ENCODE measurements at places on chromosomes 4 and X.

DNA sequence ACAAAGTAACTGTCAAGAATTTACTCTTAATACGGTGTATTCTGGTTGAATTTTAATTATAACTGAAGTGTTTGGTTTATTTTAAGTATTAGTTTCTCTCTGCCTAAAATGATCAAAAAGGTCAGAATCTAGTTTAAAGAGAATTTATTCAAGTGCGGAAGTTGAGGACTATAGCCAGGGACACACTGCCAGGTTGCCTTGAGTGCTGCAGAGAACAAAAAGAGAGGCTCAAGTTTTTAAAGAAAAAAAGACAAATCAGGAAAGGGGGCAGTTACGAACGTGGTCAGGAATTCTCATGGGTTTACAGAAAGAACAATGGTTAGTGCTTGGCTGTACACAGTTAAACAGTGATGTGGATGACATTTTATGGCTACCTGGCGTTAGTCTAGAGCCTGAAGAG is 81.3 kb downstream of the SNX25 start:
- DNase-seq = no peak

DNA sequence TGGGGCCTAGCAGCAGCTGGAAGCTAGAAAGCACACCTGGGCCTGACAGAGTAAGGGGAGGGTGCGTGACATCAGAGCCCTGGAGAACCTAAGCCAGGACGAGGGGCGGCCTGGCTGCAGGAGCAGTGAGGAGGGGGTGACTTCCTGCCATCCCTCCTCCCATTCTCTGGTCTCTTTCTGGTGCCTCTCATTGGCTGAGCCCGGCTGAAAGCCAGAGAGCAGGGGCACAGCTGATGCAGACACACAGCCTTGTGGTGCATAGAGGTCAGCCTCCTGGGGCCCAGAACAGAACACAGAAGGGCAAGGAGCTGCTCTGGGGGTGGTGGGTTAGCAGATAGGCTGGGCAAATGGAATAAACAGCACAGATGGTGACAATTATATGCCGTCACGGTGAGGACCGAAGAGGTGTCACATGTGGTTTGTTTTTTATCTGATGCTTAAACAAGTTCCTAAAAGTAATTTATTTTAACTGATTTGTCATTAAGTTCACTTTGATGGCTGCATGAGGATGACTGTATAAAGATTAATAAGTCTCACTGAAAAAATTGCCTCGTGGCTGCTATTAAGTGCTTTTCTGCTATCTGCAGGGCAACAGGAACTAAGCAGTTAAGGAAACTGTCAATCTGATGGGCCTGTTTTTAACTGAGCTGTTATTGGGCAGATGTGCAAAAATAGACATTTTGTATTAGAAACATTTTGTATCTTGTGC is 102.0 kb downstream of the FNIP2 start:
- DNase-seq = no peak

GRCh38 chr4:3420956-3421355 is 20.8 kb upstream of the HGFAC start:
- no peak for DNase-seq

DNA sequence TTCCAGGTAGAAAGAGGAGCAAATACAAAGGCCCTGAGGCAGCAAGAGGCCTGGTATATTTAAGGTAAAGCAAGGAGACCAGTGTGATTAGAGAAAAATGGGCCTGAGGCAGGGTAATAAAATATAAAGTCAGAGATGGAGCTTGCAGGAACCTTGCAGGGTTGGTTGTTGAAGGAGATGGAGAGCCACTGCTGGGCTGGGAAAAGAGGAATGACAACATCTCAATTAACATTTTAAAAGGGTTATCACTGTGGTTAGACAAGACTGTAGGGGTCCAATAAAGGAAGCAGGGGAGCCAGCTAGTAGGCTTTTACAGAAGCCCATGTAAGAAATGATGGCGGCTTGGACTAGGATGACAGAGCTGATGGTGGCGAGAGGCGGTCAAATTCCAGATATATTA is 205.5 kb upstream of the MBNL3 start:
- no peak for DNase-seq

DNA sequence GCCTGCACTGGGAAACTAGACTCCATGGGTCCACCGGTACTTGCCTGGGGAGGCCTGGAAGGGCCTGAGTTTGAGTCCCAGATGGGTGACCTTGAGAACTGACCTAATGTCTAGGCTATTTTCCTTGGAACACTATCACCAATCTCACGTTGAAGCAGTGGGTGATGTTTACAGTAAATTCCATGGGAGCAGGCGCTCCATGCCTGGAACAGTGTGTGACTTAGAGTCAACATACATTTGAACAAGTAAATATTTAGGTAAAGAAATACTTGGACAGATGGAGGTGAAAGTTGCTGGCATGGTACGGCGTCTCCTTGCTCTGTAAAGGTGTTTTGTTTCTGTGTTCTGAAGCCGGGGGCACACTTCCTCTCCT is 47.5 kb downstream of the TBC1D14 start:
- no peak for DNase-seq

- DNase-seq = peak; percentile 5
Measured at GRCh38 chr4:157527954-157528353, 307.4 kb downstream of the GRIA2 start.

- no peak for DNase-seq
Measured at GRCh38 chr4:89994176-89994873, 99.7 kb downstream of the MMRN1 start.

DNA sequence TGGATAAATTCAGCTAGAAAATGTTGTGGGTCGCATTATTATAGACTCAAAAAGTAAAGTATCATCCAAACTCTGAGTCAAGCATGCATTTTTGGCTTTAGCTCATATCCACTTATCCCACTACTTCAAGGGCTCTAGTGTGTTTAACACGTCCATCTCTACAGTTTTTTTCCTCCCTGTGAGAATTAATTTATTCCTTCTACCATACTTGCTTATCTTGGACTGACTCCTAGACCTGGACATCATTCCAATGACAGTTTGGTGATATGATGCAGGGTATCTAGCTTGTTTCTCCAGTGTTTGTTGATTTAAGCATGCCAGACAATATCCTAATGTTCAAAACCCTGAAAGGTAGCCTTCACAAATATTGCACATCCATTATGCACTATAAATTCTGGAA is 1037.1 kb upstream of the INTU start:
- DNase-seq = no peak

- no peak for DNase-seq
Measured at GRCh38 chr4:131316086-131316485, 1833.0 kb upstream of the PCDH10 start.

DNA sequence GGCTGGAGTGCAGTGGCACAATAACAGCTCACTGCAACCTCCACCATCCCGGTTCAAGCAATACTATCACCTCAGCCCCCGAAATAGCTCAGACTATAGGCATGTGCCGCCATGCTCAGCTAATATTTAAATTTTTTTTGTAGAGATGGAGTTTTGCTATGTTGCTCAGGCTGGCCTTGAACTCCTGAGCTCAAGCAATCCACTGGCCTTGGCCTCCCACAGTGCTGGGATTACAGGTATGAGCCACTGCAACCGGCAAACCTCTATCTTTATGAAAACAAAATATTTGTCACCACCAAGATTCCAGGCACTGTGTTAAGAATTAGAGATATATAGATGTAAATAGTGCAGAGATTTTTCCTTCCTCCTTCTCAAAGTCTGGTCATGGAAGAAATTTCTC is 232.5 kb downstream of the ANKRD50 start:
- no peak for DNase-seq

GRCh38 chrX:115957862-115958490 is 212.6 kb upstream of the AGTR2 start:
- DNase-seq = no peak

- DNase-seq = no peak
Measured at GRCh38 chr4:167779864-167780263, 312.5 kb upstream of the ANXA10 start.

- no peak for DNase-seq
Measured at GRCh38 chrX:137118136-137118535, 84.3 kb upstream of the GPR101 start.

DNA sequence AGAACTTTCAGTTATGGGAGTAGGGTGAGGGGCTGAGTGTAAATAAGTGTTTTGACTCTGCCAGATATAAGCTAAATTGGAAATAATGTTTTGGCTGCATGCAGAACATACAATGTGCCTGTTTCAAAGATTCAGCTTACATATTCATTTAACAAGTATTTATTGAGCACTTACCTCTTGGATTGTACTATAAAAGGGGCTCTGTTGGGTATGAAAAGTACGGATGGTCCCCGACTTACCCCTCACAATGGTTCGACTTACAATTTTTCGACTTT is 799 bp upstream of the AIFM1 start:
- no peak for DNase-seq

DNA sequence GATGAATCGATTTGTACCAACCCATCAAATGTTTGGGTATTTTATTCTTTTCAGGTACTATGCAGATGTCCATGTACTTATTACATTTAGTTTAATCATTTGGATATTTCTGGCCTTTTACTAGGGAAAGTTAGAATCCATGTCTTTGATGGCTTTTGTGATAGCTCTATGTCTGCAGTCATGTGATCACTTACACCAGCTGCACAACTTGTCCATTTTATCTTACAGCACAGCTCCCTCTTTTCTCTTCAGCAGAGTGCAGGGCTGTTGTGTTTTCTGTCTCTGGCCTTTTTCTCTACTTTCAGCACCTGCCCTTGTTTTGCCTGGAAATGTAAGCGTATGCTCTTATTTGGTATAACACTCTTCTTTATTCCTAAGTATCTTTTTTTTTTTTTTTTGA is 30.6 kb downstream of the WWC2 start:
- no peak for DNase-seq

DNA sequence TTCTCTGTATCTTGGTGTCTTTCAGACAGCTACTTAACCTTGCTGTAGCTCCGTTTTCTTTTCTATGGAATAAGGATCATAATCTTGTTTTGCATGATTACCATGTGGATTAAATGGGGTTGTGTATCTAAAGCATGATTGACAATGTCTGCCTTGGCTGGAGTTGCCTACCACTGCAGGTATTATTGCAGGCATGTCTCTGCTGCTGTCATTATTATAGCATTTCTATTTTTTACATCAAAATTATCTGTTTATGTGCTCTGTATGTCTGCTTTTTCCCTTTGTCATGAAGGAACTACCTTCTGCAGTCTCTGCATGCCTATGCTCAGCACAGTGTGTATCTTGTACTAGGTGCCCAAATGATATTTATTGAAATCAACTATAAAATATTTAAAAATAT is 95.9 kb upstream of the TAPT1 start:
- no peak for DNase-seq

DNA sequence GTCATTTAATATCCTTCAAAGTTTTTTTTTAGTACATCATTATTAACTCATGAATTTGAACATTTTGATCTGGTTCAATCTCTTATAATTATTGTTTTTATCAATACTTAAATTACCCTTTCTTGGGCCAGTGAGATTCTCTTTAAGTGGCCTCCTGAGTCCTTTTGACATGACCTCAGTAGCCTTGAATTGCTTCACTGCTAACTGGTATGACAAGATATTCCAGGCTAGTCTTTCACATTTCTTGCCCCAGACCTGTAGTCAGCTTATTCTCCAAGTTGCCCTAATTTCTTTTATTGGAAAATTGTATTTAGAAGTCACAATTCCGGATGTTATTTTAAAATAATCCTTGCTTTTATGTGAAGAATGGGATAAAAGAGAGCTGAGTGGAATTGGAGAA is 35.4 kb upstream of the FBXW7 start:
- DNase-seq = no peak

- DNase-seq = no peak
Measured at GRCh38 chrX:2785538-2785937, 33.7 kb downstream of the XG start.

GRCh38 chr4:173522160-173522950 is 7.7 kb downstream of the HAND2 start:
- no peak for DNase-seq

- DNase-seq = no peak
Measured at GRCh38 chrX:134369576-134369975, 90.4 kb upstream of the HPRT1 start.

- DNase-seq = no peak
Measured at GRCh38 chrX:130893356-130894085, 9.5 kb downstream of the ENOX2 start.

GRCh38 chr4:95256108-95256835 is 292.5 kb downstream of the UNC5C start:
- DNase-seq = peak; percentile 3

- DNase-seq = no peak
Measured at GRCh38 chr4:55378617-55379467, 16.9 kb upstream of the TMEM165 start.

DNA sequence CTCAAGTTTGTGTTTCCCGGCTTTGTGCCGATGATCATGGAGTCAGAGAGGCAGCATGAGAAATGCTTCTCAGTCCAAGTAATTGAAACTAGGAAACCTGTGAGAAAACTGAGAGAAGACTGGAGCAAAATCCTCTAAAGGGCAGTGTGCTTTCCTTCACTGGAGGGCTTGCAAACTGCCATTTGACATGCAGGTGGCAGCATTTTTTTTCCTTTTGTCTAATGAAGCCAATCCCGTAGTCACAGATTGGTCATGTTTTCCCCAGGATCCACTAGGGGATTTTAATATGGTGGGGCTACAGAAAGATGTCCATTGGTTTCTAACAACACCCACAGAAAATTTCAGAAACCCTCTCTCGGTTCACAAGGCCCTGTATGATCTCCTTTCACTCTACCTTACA is 117.4 kb upstream of the NUDT10 start:
- no peak for DNase-seq

DNA sequence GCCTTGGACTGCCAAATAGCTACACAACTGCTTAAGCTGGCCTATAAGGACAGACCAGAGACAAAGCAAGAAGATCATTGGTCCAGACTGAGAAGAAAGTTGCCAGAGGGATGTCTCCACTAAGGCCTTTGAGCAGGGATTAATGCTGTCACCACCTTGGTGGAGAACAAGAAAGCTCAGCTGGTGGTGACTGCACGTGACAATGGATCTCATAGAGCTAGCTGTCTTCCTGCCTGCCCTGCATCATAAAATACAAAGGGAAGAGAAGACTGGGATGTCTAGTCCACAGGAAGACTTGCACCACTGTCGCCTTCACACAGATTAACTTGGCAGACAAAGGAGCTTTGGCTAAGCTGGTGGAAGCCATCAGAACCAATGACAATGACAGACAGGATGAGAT is 40.5 kb upstream of the FAM120C start:
- DNase-seq = no peak

- DNase-seq = no peak
Measured at GRCh38 chr4:21709031-21709430, 239.5 kb downstream of the KCNIP4 start.

GRCh38 chrX:53445977-53446376 is 11.8 kb upstream of the HSD17B10 start:
- DNase-seq = peak; percentile 36

DNA sequence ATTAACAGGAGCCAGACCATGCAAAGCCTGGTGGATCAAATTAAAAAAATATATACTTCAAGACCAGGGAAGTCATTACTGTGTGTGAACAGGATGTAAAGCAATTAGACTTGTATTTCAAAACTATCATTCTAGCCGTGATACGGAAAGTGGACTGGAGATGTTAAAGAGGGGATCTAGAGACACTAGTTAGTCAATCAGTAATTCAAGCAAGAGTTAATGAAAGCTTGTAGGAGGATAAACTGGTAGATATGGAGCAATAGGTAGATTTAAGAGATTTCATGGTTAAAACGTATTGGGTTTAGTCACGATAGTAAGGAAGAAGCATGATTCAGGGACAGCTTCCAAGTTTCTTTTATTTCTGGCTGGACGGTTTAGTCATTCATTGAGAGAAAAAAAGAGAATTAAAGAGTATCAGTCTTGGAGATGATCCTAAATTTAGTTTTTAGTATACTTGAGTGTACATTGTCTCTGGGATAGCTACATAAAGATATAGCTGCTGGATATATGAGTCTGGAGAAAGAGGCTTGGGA is 3.9 kb downstream of the MAD2L1 start:
- no peak for DNase-seq
